Mesothelial cell of epicardium (in vitro differentiated cells): ENCODE measurements at places on chromosomes 1 and 21.

- peaks cover 26% of the 10 kb centered on the region for H3K4me1 ChIP-seq
- peak; percentile 51 for DNase-seq
- H3K27ac ChIP-seq, result peak overlapping the region; percentile 75
Measured at GRCh38 chr1:7470904-7471638, 300.0 kb upstream of the VAMP3 start.

DNA sequence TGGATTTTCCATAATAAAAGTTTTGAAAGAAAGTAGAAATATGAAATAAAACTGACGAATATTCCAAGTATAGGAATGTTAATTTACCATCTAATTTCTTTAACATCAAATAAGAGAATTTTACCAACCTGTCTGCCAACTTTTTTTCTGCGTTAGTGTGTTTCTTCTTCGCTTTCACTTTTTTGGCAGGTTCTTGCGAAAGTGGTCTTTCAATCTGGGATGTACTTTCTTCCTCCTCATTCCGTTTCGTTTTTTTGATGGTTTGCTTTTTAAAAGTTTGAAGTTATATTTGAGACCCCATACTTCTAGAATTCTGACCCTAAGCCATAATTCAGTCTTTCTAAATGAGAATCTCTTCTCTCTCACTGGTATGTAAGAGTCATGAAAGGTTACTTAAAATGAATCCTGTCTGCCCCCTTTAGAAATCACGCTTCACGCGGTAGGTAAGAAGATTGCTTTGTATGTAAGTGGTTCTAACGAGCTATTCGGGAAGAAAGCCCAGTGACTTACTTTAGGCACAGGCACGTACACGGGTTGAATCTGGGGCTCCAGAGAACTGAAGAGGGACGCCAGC, 580 bp downstream of the RBM34 start:
- DNase-seq, result no peak
- peaks cover 13% of the 10 kb centered on the region for H3K4me1 ChIP-seq
- H3K36me3 ChIP-seq, result peaks cover 2% of the 10 kb centered on the region
- H3K27ac ChIP-seq, result peak overlapping the region; percentile 95
- H3K4me3 ChIP-seq, result peak overlapping the region; percentile 93
- no peaks in the 10 kb centered on the region for H3K27me3 ChIP-seq

GRCh38 chr1:206925106-206925736, 3.5 kb upstream of the FCMR start:
- DNase-seq, result no peak
- no peaks in the 10 kb centered on the region for H3K36me3 ChIP-seq

GRCh38 chr1:168137515-168137821, 738 bp upstream of the GPR161 start:
- no peak for DNase-seq
- no peaks in the 10 kb centered on the region for H3K36me3 ChIP-seq
- H3K27me3 ChIP-seq, result no peaks in the 10 kb centered on the region
- H3K4me3 ChIP-seq, result peak overlapping the region; percentile 90
- H3K4me1 ChIP-seq, result peaks cover 29% of the 10 kb centered on the region
- H3K27ac ChIP-seq, result peak overlapping the region; percentile 97

GRCh38 chr1:223334156-223334555, 29.8 kb downstream of the SUSD4 start:
- H3K27ac ChIP-seq, result no peak overlapping the region
- no peaks in the 10 kb centered on the region for H3K36me3 ChIP-seq
- no peak overlapping the region for H3K4me3 ChIP-seq
- DNase-seq, result no peak
- H3K4me1 ChIP-seq, result peaks cover 11% of the 10 kb centered on the region
- peaks cover 49% of the 10 kb centered on the region for H3K27me3 ChIP-seq

GRCh38 chr1:93080179-93080823, 1.2 kb downstream of the MTF2 start:
- DNase-seq, result no peak
- peaks cover 23% of the 10 kb centered on the region for H3K4me1 ChIP-seq
- peak overlapping the region; percentile 99 for H3K27ac ChIP-seq
- H3K36me3 ChIP-seq, result peaks cover 22% of the 10 kb centered on the region
- peak overlapping the region; percentile 97 for H3K4me3 ChIP-seq

DNA sequence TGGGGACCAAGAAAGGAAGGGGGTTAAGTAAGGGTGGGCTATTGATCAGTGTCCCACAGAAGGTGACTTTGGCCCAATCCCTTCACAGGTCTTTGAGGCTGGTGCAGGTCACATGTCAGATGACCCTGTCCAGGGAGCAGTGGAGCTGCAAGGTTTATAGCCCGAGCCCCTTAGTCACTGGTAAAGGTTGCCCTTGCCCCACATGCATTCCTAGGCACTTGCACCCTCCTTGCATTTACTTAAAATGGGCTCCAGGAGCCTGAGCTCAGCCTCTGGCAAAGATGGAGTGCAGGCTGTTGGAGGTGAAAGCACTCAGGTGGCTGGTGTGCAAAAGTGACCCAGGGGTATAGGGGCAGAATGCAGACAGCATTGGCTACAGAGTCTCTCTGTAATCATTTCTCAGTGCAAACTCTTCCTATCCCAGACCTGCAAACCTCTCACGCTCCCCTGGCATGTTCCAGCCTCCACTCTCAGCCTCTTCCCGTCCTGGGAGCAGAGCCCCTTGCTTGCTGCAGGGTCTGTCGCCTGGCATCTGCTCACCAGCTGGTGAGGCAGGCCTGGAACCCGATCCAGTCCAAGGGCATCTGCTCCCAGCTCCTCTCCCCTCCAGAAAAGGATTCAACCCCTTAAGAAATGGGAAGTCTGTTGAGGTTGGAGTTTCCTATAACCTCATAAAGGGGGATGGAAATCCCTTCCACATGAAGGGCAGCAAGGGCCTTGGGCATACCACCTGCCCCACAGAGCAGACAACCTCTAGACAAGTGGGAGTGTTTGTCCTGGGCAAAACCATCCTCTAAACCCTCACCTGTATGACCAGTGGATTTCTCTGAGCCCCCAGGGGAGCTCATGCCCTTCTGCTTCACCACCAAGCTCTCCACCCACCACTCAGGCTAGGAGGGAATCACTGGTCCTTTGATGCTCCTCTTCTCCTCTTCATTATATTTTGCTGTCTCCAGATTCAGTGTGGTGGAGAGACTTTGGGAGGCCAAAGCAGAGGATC, 23.1 kb upstream of the PTPRF start:
- DNase-seq, result peak; percentile 28
- no peaks in the 10 kb centered on the region for H3K4me1 ChIP-seq
- H3K27me3 ChIP-seq, result no peaks in the 10 kb centered on the region
- no peak overlapping the region for H3K4me3 ChIP-seq
- no peaks in the 10 kb centered on the region for H3K36me3 ChIP-seq
